ENCODE measurements at places on chromosomes 1 and 21.

GRCh38 chr1:44985747-44986359 lies 542 bp downstream of the EIF2B3 start:
- no peak for DNase-seq

DNA sequence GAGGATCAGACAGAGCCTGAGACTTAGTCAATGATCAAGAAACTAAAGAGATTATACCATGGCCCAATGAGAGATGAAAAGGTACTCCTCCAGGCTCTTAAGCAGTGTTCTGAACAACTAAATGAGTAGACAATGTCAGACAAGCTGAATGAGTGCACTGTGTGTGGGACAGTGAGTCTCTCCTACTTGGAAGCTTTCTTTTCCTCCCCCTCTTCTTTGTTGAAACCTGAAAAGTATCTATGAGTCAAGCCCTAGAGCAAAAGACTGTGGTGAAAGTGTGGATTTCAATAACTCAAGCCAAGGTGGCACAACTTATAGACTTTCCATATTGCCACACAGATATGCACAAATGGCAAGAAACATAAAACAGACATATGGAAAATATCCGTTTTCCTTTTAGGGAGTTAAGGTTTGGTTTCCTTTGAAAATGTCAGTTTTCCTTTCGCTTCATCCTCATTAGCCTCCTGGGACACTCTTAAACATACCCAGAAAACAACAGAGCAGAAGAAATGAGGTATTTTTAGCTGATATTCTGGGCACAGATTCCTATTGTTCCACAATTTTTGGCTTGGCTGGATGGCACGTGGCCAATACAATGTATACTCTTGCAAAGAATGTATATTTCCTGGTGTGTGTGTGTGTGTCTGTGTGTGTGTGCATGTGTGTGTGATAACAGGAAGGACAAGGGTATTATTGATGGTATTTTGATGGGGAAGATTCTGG lies 96.6 kb downstream of the LMX1A start:
- no peak for DNase-seq

GRCh38 chr21:46078978-46079351 lies 18.9 kb upstream of the COL6A2 start:
- DNase-seq = no peak

DNA sequence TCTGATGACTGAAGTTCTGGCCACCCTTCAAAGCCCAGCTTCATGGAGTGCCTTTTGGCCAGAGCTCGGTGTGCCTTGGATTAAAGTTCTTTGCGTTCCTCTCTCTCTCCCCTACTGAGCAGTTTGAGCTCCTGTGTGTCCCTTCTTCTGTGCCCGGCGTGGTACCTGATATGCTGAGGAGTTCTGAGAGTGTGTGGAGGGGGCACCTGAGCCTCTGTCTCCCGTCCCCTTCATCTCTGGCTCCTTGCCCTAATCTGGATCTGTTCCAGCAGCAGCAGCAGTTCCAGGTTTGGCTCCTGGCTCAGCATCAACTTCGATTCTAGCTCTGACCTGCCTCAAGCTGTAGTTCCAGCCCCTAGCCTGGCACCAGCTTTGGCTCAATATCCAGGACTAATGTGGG lies 25.1 kb upstream of the MYCL start:
- no peak for DNase-seq

GRCh38 chr1:218301217-218301616 lies 16.1 kb downstream of the RRP15 start:
- DNase-seq = no peak

- DNase-seq = no peak
These were observed 231.8 kb downstream of the KCNH1 start for GRCh38 chr1:210901981-210902770.

GRCh38 chr1:57483954-57484353 lies 60.1 kb upstream of the DAB1 start:
- no peak for DNase-seq

DNA sequence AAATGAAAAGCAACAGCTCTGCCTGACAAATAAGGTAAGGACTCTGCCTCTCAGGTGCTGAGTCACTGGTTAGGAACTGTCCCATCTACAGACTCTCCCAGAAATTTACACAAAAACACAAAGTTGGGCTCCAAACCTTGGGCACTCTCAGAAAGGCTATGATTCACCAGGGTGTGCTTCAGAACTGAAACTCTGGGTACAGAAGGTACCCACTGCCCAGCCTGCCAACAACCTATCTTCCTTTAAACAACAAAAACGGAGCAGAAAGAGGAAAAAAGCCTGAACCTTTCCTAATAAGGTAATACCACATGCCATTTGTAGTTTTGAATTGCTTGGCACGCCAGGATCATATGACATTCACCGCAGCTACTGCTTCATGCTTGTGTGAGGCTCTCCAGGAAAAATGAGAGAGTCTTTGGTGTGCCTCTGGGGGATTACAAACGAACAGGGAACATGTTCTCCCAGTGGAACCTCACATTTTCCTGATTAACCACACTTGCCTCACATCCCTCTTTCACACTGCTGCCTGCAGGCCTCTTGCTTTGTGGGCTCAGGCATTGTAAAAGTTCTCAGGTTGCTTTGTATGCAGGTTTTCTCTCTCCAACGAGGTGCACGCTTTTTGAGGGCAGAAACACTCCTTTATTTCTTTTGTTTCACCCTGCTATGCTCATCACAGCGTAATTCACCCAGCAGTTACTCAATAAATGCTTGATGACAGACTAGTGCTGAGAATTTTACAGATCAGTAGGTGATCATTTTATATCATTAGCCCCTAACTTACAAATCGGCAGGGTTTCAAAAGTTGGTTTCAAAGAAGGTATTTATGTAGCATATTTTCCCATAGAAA lies 65.1 kb downstream of the GADD45A start:
- peak; percentile 19 for DNase-seq

All from activated CD4-positive, alpha-beta T cell treated with anti-CD3 and anti-CD28 coated beads, Interleukin-10, Interleukin-2, amounts not matched to agents 100 ng/mL and 50 ng/mL, durations not matched to agents 16 hours and 8 hours (primary cell).